ENCODE measurements at places on chromosomes 5 and 9.

DNA sequence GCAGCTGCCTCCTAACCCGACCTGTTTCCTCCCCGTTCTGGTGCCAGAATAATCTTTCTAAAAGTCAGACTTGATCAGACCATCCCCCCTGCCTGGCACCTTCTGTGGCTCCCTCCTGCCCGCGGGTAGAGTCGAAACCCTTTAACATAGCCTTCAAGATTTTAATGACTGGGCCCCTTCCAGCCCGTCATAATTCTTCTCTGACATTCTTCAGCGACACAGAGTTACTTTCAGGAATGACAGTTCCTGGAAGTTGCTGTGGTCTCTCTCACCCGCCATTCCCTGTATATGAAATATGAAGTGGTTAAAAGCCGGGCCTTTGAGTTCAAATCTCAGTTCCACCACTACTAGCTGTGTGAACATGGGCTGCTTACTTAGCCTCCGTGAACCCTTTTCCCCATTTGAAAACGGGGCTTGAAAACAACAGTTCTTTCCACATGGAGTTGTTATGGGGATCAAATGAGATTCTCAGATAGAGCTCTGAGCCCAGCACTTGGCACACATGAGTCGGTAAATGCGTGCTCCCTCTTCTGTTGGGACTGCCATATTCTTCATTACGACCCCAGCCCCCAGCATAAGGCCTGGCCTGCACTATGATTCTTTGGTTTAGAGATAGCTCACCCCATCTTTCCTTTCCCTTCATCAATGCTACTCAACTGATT, 737 bp downstream of the NANS start:
- DNase-seq = no peak

DNA sequence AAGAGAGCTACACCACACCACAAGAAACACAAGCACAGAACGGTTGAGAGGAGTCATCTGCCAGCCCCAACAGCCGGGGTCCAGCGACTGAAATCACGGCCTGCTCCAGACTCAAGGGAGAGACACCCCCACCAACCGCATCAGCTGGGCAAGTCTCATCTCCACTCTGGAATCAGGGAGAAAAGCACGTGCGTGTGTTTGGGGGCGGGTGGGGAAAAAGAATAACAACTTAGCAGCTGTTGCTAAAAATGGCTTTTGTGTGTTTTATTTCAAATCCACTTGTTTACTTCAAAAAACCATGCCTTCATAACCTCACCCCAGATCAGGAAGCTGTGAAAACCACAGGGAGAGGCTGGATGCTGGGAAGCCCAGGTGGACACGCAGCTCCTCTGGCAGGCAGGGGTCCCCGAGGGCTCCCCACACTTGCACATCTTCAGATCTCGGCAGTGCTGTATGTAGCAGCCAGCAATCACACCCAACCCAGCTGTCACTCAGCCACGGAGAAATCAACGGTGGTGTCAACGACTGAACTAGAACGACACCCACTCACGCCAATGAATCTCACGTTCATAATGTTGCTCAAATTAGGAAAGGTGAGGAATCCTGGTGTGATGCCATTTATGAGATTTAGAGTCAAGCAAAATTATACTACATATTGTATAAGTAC, 19.0 kb downstream of the PNPLA7 start:
- DNase-seq = no peak

- DNase-seq = no peak
Observed at GRCh38 chr9:136372561-136373299, 739 bp downstream of the CARD9 start.

DNA sequence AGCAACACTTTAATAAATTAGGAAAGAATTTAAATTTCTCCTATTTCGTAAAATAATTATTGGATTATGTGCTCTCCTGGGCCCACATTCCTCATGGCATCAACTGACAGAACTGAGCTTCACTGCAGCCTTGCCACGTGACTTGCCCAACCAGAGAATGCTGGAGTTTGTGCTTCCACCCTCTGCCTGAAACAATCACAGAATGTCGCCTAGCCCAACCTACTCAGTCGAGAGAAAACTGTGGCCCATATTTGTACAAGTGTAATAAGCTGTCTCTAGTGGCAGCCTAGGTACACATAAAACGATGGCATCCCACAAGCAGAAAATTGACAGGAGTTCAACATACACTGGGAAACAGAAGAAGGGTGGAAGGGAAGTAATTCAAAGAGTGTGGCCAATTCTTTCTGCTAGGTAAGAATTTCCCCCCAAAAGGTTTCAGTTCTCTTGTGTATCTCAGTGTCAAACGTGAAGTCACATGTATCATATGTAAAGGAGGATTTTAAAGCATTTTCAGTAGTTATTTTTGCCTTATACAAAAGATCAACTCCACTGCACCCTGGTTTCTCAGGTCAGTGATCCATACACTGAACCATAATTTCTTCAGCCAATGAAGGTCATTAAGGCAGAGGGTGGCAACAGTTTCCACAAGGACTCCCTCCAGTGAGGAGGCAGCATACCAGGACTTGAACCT, 41.7 kb downstream of the ZNF608 start:
- DNase-seq = no peak

DNA sequence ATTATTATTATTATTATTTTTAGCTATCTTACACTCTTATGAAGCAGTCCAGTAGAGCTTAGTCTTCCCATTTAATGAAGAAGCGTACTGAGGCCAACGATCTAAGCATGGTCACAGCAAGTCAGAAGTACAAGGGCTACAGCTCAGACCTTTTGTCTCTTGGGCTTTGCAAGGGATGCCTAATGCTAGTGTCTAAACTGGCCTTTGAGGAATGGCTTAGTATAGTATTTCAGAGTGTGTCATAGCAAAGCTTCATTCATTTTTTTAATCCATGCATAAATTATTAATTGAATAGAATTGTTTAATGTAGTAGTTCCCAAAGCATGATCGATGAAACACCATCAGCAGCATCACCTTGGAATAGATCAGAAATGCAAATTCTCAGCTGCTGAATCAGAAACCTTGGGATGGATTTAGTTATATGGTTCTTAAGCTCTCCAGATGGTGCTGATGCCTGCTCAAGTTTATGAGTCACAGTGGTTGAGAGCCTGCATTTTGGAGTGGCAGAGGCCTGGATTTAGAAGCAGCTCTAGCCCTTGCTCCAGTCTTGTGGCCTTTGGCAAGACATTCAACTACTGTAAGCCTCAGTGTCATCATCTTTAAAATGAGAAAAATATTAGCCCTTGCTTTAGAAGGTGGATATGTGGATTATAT, 6.1 kb downstream of the IL12B start:
- no peak for DNase-seq

- DNase-seq = no peak
Observed at GRCh38 chr5:126953640-126954039, 76.7 kb downstream of the MARCHF3 start.

- no peak for DNase-seq
Observed at GRCh38 chr9:70315389-70315788, 56.6 kb downstream of the SMC5 start.

DNA sequence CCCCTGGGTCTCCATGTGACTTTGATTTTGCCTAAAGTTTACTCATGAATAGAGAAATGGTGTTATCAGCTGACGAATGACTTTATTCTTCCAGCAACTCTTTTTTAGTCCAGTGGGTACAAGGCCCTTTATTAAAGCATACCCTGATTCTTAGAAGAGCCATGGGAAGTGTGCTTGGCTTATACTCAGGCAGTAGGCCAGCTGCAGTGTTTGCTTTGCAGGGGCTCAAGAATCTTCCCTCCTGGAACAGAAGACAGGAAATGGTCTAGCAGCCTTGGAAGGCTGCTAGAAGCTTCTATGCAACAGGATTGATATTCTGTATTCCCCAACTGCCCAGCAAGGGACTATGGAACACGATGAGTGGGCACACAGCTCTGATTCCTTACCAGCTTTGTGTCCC, 73.4 kb upstream of the PLPP6 start:
- no peak for DNase-seq

- DNase-seq = no peak
Observed at GRCh38 chr5:72283358-72283757, 36.7 kb downstream of the MRPS27 start.

DNA sequence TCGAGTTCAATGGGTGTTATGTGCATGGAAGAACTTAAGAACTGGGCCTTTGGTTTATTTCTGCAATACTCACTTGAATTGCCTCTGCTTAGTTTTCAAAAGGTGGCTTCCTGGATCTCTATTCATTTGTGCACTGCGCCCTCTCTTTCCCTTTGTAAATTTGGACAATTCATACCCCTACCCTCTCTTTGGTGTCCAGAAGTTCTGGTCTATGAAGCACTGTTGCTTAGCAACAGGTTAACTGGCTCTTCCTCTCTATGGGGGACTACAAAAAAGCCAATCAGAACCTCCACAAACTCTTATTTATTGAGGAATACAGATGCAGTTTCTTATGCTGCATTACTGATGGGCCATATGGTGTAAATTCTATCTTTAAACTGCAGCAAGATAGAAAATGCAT, 13.5 kb upstream of the FAM120A start:
- no peak for DNase-seq

GRCh38 chr9:88993327-88993726, 2.1 kb downstream of the S1PR3 start:
- no peak for DNase-seq

GRCh38 chr5:96873449-96873848, 2.9 kb upstream of the ERAP2 start:
- DNase-seq = no peak

DNA sequence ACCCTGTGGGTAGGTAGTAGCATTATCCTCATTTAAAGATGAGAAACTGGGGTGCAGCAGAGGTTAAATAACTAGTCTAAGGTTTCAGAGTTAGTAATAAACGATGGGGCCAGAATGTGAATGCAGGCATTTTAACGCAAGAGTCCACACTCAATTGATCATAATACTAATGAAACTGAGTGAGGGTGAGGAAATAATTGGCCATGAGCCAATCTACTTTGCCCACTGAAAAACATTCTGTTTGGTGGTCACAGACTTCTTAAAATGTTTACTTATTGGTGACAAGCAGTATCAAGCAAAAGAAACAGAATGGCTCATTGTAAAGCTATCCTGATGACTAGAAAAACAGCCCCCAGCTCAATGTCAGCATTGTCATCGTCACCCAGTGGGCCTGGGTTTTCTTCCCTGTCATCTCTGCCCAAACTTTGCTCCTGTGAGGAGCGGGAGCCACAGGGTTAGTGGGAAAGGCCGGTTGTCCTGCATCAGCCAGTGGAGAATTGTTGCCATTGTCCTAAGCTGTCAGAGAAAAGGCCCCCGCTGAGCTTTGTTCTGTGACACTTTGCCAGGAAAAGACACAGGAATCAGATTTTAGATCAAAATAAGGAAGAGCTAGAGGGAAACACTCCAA, 77.3 kb upstream of the MAN2A1 start:
- DNase-seq = no peak

GRCh38 chr9:136107155-136107952, 11.3 kb downstream of the TMEM250 start:
- DNase-seq = no peak

GRCh38 chr9:71895117-71895516, 15.9 kb downstream of the ABHD17B start:
- DNase-seq = no peak

DNA sequence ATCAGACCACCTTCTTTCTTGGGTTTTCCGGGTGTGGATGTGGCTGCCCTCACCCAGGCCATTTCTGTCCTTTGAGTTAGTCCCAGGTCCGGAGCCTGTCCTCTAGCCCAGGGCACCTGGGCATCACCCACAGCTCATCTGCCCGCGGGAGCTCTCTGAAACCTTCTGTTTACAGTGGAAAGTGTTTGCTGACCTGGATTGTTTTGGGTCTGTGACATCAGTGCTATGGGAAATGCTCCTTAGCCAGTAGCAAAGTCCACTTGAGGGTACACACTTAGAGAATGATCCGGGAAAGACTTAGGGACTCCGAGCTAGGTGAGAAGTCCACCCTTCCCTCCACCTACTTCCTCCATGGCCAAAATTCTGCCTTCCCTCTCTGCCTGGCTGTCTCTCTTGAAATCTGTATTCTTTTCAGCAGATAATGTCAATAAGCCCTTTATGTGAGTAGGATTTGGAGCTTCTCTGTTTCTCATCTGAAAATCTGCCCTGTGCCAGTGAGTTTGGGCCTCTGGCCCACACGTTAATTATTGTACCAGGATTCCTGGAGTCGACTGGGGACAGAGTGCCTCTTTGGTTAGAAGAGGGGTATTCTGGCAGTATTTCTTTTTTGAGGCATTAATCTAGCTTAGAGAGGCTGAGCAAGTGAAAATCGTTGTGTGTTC, 19.9 kb downstream of the ABLIM3 start:
- no peak for DNase-seq

GRCh38 chr9:119727988-119728387, 358.8 kb upstream of the BRINP1 start:
- DNase-seq = no peak

DNA sequence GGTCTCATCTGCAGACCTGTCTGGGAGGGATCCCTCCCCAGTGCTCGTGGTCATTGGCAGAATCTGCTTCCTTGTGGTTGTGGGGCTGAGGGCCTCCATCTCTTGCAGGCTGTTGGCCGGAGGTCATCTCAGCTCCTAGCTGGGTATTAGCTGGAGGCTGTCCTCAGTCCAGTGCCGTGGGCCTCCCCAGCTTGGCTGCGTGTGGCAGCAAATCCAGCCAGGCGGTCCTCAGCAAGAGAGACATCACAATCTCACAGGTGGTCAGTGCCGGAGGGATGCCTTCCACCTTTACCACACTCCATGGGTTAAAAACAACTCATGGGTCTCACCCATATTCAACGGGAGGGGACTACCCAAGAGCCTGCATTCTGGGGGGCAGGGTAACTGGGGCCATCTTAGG, 155.5 kb downstream of the RXRA start:
- no peak for DNase-seq

- DNase-seq = no peak
Observed at GRCh38 chr5:59351076-59351794, 542.3 kb downstream of the PDE4D start.

DNA sequence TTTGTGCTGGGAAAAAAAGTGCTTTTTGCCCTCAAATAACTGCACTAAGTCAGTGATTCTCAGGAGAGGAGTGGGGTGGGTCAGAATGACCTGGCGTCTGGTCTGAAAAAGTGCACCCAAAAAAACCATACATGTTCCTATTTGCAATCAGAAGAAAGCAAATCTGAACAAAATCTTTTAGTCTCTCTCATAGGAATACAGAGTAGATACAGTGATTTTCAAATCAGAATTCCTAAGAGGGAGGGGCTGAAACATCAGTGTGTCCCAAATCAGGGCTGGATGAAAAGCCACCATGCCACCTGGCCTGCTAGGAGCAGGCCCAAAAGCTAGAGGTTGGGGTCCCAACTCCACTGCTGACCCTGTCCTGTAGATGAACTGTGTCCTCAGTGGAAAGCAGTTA, 66.8 kb downstream of the RAPGEF1 start:
- no peak for DNase-seq
